ENCODE measurements at places on chromosomes 2 and 18. TPM values are rescaled to one million over a fixed set of nuclear protein-coding genes. Genes with fewer than 3 reads are reported as not detected.

DNA sequence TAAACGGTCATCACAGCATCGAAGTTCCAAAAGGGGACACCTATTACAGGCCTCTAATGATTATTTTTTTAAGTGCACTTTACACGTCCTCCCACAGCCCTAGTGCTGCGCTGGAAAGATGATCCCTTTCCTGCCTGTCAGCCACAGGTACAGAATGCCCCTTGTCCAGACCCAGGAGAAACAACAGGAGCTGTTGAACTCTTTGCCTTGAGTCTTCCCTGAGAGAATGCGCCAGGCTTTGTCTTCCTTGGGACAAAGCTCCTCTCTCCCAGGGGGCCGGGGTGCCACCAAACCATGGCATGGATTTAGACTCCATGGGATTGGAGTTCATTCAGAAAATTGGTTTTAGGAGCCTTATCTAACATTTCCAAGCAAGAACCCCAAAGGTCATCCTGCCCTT, 319.0 kb upstream of the SOX11 start:
- peak overlapping the region; percentile 85 for H3K4me3 ChIP-seq
- no peaks in the 10 kb centered on the region for H3K36me3 ChIP-seq
- DNase-seq, result no peak

ECEL1 gene
- total RNA-seq, result 7.8 TPM

GRCh38 chr2:159715451-159715850, 3.1 kb downstream of the MARCHF7 start:
- H3K36me3 ChIP-seq, result peaks cover 40% of the 10 kb centered on the region
- peaks cover 39% of the 10 kb centered on the region for H3K4me1 ChIP-seq
- DNase-seq, result no peak
- peak overlapping the region; percentile 91 for H3K27ac ChIP-seq

GRCh38 chr2:89825034-89825433, 1133.6 kb downstream of the RPIA start:
- no peaks in the 10 kb centered on the region for H3K4me1 ChIP-seq
- no peaks in the 10 kb centered on the region for H3K27me3 ChIP-seq
- H3K36me3 ChIP-seq, result peaks cover 20% of the 10 kb centered on the region

EVX2 gene
- 0.10 TPM for total RNA-seq

- no peaks in the 10 kb centered on the region for H3K36me3 ChIP-seq
- H3K27ac ChIP-seq, result peak overlapping the region; percentile 1
- no peak for DNase-seq
- H3K4me1 ChIP-seq, result peaks cover 30% of the 10 kb centered on the region
- H3K4me3 ChIP-seq, result peak overlapping the region; percentile 18
Measured at GRCh38 chr18:70423988-70424387, 135.1 kb downstream of the SOCS6 start.

DNA sequence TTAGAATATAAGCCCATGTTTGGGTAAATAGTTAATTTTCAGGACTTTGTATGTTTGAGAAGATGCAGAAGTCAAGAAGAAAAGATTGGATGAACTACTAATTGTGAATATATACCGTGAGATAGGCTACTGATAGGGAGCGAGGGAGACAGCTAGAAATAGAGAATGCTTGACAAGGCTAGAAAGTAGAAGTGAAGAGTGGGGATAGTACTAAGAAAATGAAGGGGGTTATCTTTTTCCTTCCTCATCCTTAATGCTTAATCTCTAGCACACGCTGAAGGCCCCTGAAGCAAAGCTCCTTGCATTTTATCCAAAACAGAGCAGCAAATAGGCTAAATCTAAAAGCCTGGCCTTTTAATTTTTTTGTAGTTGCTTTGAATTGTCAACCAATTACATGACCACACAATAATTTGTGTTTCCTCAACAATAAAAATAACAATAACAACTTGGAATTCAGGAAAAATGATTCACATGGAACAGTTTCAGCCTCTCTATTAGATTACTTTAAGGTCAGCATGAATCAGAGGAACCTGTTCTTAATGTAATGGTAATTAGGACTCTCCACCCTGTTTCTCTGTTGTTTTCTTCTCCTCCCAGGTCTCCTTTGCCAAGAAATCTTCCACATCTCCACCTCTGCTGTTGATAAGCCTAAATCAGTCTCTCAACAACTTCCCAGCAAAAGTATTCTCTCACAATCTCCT, 1071.3 kb upstream of the ZEB2 start:
- no peaks in the 10 kb centered on the region for H3K36me3 ChIP-seq
- H3K27me3 ChIP-seq, result peaks cover 3% of the 10 kb centered on the region
- no peak overlapping the region for H3K27ac ChIP-seq
- DNase-seq, result no peak

Measured in type B pancreatic cell (in vitro differentiated cells).